Uterus (tissue), 4 donors: ENCODE measurements at places on chromosomes 3 and 15. TPM values are rescaled to one million over a fixed set of nuclear protein-coding genes. Genes with fewer than 3 reads are reported as not detected.

SCAMP2 gene
- 17.4 TPM for total RNA-seq

EXD1 gene
- total RNA-seq = not detected

GPR27 gene
- total RNA-seq = under 0.01 TPM

GORASP1 gene
- 59.7 TPM for total RNA-seq

CHL1 gene
- 64.8 TPM for total RNA-seq

SOX14 gene
- not detected for total RNA-seq

GRCh38 chr3:156291272-156292123 lies 171.1 kb downstream of the KCNAB1 start:
- H3K4me3 ChIP-seq = peak overlapping the region; percentile 15
- no peaks in the 10 kb centered on the region for H3K36me3 ChIP-seq
- peaks cover 7% of the 10 kb centered on the region for H3K27me3 ChIP-seq
- DNase-seq = no peak
- H3K4me1 ChIP-seq = no peaks in the 10 kb centered on the region

GRCh38 chr3:11146773-11147660 lies 7.3 kb upstream of the HRH1 start:
- no peaks in the 10 kb centered on the region for H3K27me3 ChIP-seq
- H3K36me3 ChIP-seq = no peaks in the 10 kb centered on the region
- H3K4me3 ChIP-seq = no peak overlapping the region
- no peak for DNase-seq

GRCh38 chr3:15281817-15282216 lies 50.6 kb downstream of the SH3BP5 start:
- H3K27me3 ChIP-seq = no peaks in the 10 kb centered on the region
- H3K27ac ChIP-seq = no peak overlapping the region
- no peak for DNase-seq
- H3K4me3 ChIP-seq = no peak overlapping the region

GRCh38 chr3:183613366-183614285 lies 21.8 kb upstream of the KLHL24 start:
- H3K27ac ChIP-seq = no peak overlapping the region
- no peak for DNase-seq
- H3K36me3 ChIP-seq = no peaks in the 10 kb centered on the region
- H3K4me1 ChIP-seq = no peaks in the 10 kb centered on the region

GRCh38 chr3:42507252-42507651 lies 4.8 kb downstream of the VIPR1 start:
- no peaks in the 10 kb centered on the region for H3K36me3 ChIP-seq
- H3K4me1 ChIP-seq = peaks cover 4% of the 10 kb centered on the region
- no peaks in the 10 kb centered on the region for H3K27me3 ChIP-seq

DNA sequence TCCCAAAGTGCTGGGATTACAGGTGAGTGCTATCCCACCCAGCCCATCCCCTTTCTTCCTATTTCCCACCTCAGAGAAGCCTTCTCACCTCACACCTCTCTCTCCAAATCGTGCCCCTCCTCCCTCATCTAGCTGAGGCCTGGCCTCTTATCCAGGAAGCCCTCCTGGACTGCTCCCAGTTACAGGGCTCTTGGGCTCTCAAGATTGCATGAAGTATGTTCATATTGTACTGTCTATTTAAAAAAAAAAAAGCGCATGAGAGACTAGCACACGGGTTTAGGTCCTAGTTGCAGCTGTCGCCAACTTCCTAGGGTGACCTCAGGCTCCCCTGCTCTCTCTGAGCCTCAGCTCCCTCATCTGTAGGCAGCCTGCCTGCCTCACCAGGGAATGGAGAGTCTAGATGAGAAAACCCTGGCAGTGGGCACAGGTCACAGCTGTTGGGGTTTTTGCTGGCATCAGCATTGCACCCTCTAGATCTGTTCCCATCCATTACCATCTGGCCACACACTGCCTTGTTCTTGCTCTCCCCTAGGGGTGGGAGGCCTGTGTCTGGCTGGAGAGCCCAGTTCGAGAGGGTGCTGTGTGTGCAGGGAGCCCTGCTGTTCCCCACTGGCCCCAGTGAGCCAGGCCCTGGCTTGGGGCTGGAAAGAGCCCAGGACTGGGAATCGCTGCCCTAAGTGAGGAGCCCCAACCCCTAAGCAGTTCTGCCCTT lies 24.2 kb upstream of the C15orf39 start:
- H3K36me3 ChIP-seq = no peaks in the 10 kb centered on the region
- no peak overlapping the region for H3K4me3 ChIP-seq
- H3K27me3 ChIP-seq = no peaks in the 10 kb centered on the region
- H3K4me1 ChIP-seq = no peaks in the 10 kb centered on the region
- H3K27ac ChIP-seq = peak overlapping the region; percentile 87
- DNase-seq = no peak

- no peak overlapping the region for H3K27ac ChIP-seq
- DNase-seq = no peak
- no peaks in the 10 kb centered on the region for H3K27me3 ChIP-seq
- H3K4me1 ChIP-seq = no peaks in the 10 kb centered on the region
- H3K4me3 ChIP-seq = no peak overlapping the region
Observed at GRCh38 chr3:59566481-59566975, 516.7 kb upstream of the CFAP20DC start.

DNA sequence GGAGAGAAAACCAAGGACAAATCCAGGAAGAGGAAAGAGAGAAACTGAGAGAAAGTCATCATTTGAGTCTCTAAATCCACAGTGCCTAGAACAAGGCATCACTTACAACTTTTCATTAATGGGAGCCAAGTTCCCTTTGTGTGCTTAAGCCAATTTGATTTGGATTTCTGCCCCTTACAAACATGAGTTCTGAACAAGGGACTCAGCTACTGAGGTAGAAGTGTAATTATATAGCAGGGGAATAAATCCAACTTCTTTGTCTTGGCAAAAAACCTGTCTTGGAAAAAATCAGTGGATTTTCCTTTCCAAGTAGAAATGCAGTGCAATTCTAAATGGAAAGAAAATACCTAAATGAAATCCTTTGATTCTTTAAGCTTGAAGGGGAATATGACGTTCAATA lies 307.2 kb upstream of the CNTN3 start:
- H3K27me3 ChIP-seq = no peaks in the 10 kb centered on the region
- H3K36me3 ChIP-seq = no peaks in the 10 kb centered on the region
- no peak for DNase-seq
- H3K4me3 ChIP-seq = no peak overlapping the region
- no peak overlapping the region for H3K27ac ChIP-seq

- H3K4me3 ChIP-seq = no peak overlapping the region
- no peaks in the 10 kb centered on the region for H3K4me1 ChIP-seq
- DNase-seq = no peak
- H3K36me3 ChIP-seq = no peaks in the 10 kb centered on the region
Observed at GRCh38 chr3:112187300-112187699, 54.3 kb upstream of the GCSAM start.

GRCh38 chr3:10283638-10284037 lies 9.1 kb downstream of the GHRL start:
- H3K4me1 ChIP-seq = no peaks in the 10 kb centered on the region
- no peak overlapping the region for H3K4me3 ChIP-seq
- H3K27me3 ChIP-seq = no peaks in the 10 kb centered on the region
- no peak for DNase-seq
- H3K36me3 ChIP-seq = no peaks in the 10 kb centered on the region
- H3K27ac ChIP-seq = no peak overlapping the region

DNA sequence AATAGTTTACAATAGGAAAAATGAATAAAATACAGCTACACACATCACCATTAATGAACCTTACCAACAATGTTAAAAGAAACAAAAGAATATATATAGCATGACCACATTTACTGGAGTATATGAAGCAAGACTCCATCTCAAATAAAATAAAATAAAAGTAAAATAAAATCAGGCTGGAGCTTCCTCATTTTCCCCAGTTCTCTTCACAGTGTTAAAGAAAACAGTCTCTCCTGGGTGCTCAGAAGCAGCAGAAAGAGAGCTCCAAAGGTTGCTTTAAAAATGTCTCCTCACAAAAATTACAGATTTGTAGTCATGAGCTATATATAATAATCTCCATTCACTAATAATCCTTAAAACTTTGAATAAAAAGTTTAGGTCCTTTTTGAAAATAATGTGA lies 48.8 kb downstream of the PIK3CB start:
- no peaks in the 10 kb centered on the region for H3K4me1 ChIP-seq
- H3K36me3 ChIP-seq = no peaks in the 10 kb centered on the region
- no peak overlapping the region for H3K4me3 ChIP-seq
- no peaks in the 10 kb centered on the region for H3K27me3 ChIP-seq
- no peak for DNase-seq
- H3K27ac ChIP-seq = no peak overlapping the region

- H3K27ac ChIP-seq = peak overlapping the region; percentile 70
- no peak for DNase-seq
- no peaks in the 10 kb centered on the region for H3K4me1 ChIP-seq
Observed at GRCh38 chr15:99682455-99682854, 50.8 kb downstream of the LYSMD4 start.

GRCh38 chr3:50542177-50543034 lies 25.1 kb downstream of the C3orf18 start:
- no peaks in the 10 kb centered on the region for H3K36me3 ChIP-seq
- peak; percentile 72 for DNase-seq
- no peak overlapping the region for H3K27ac ChIP-seq
- H3K4me1 ChIP-seq = no peaks in the 10 kb centered on the region
- no peak overlapping the region for H3K4me3 ChIP-seq

DNA sequence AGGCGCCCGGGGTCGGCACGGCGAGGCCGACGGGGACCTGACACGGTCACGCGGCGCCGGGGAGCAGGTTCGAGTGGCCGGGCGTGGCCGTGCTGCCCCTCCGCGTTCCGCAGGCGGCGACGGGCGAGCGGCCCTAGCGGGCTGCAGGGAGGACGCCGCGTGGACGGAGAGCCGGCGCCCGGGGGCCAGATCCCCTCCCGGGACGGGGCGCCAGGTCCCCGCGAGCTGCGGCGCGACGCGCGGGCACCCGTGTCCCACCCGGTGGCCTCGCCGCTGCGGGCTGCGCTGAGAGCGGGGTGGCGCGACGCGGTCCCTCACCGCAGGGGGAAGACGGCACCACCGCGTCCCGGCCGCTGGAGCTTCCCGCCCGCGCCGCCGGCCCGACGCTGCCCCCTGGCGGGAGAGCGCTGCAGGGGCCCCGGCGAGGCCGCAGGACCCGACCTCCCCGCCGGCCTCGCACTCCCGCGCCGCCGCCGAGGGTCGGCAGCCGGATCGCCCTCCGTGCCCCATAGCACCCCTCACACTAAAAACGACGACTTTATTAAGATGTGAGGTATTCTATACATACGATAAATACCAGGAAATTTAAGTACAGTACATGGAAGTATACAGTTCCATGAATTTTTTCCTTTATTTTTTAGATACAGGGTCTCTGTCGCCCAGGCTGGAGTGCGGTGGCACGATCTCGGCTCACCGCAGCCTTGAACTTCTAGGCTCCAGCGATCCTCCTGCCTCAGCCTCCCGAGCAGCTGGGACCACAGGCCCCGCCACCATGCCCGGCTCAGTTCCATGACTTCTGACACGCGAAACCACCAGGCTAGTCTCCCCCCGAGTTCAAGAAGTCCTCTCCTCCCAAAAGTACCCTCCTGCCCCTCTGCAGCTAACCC lies 1.3 kb upstream of the PIGZ start:
- no peaks in the 10 kb centered on the region for H3K36me3 ChIP-seq
- H3K4me3 ChIP-seq = peak overlapping the region; percentile 49
- no peaks in the 10 kb centered on the region for H3K27me3 ChIP-seq
- no peak for DNase-seq

DNA sequence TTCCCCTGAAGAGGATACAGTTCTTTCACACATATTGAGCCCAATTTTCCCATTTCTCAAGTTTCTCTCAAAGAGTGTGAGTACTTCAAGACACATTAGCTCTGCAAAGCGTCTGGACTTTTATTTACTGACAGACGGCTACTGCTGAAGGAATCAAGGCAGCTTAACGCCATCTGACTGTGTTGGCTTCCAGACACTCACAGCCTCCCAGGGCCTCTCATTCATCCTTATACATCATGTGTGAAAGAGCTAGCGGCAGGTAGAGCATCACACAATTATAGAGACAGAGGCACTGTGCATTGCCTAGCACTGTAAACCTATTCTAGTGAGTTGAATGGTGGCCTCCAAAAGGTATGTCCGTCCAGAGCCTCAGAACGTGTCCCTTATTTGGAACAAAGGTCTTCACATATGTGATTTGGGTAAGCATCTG lies 284.1 kb upstream of the STT3B start:
- no peaks in the 10 kb centered on the region for H3K27me3 ChIP-seq
- H3K4me3 ChIP-seq = no peak overlapping the region
- H3K27ac ChIP-seq = no peak overlapping the region
- no peaks in the 10 kb centered on the region for H3K4me1 ChIP-seq
- H3K36me3 ChIP-seq = no peaks in the 10 kb centered on the region
- no peak for DNase-seq

- H3K36me3 ChIP-seq = no peaks in the 10 kb centered on the region
- no peaks in the 10 kb centered on the region for H3K27me3 ChIP-seq
- H3K4me1 ChIP-seq = no peaks in the 10 kb centered on the region
- DNase-seq = no peak
Observed at GRCh38 chr3:25226747-25227146, 201.3 kb upstream of the RARB start.

- no peaks in the 10 kb centered on the region for H3K27me3 ChIP-seq
- no peaks in the 10 kb centered on the region for H3K4me1 ChIP-seq
- DNase-seq = no peak
- no peak overlapping the region for H3K4me3 ChIP-seq
- H3K27ac ChIP-seq = no peak overlapping the region
Observed at GRCh38 chr3:188316723-188317070, 162.7 kb downstream of the LPP start.

GRCh38 chr3:1908651-1909445 lies 189.8 kb upstream of the CNTN4 start:
- no peak overlapping the region for H3K27ac ChIP-seq
- DNase-seq = no peak
- H3K27me3 ChIP-seq = no peaks in the 10 kb centered on the region
- no peaks in the 10 kb centered on the region for H3K36me3 ChIP-seq
- H3K4me3 ChIP-seq = no peak overlapping the region
- H3K4me1 ChIP-seq = no peaks in the 10 kb centered on the region

DNA sequence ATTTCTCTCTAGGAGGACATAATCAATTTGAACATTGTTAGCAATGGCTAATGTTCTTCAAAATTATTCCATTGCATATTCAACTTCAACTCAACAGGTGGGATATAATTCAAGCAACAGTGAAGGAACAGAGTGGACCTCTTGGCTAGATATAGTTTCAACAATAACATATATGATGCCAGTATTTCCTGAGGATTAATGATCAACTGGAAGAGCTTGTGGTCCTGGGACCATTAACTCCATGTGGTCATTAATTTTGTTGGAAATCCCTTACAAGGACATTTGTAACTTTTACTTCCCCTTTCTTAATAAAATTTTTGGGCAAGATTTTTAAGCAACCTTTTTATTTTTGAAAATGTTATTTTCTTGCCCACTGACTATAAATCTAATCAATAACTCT lies 54.3 kb upstream of the ROBO2 start:
- H3K4me1 ChIP-seq = no peaks in the 10 kb centered on the region
- DNase-seq = no peak
- H3K4me3 ChIP-seq = no peak overlapping the region
- no peak overlapping the region for H3K27ac ChIP-seq
- no peaks in the 10 kb centered on the region for H3K27me3 ChIP-seq

- no peak overlapping the region for H3K27ac ChIP-seq
- H3K4me3 ChIP-seq = no peak overlapping the region
- no peak for DNase-seq
- no peaks in the 10 kb centered on the region for H3K4me1 ChIP-seq
Observed at GRCh38 chr15:101498076-101498716, 8.7 kb upstream of the PCSK6 start.

GRCh38 chr15:67879440-67880129 lies 39.7 kb upstream of the RNU6-1 start:
- no peak overlapping the region for H3K4me3 ChIP-seq
- H3K4me1 ChIP-seq = no peaks in the 10 kb centered on the region
- no peaks in the 10 kb centered on the region for H3K27me3 ChIP-seq
- DNase-seq = no peak
- H3K27ac ChIP-seq = no peak overlapping the region
